ENCODE measurements at places on chromosomes 2 and 18.

DNA sequence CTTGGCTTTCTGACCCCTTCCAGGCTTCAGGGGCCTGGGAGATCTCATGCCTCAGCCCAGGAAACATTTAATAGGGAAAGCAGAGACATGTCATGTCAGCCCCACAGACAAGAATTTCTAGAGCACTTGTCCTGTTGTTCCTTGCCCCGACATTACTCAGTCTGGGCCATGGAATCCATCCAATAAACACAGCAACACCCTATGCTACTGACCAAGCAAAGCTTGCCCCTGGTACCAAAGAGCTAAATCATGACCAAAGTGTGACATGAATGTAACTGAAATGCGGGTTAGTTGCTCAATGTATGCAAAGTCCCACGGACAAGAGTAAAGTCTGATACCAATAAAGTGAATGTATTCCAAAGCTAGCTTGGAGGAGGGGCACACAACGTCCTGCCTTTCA lies 35.1 kb downstream of the EHD3 start:
- no peak for DNase-seq

DNA sequence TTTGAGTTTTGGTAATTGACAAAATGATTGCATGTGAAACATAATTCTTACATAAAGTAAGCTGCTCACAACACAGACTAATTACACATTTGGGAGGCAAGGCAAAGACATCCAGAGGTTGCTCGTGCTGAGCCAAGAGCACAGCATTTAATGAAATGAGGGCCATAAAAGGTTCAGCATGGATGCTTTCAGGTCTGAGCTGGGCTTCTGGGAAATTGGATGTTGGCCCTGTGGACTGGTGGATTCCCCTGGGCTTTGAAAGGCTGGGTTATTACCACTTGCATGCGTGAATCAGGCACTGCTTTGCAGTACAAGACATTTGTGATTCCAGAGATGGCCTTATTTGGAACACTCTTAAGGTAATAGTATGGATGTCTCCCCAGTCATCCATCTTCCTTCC lies 533.5 kb upstream of the NRP2 start:
- DNase-seq, result no peak

GRCh38 chr18:50313031-50313607 lies 25.6 kb upstream of the CXXC1 start:
- no peak for DNase-seq

DNA sequence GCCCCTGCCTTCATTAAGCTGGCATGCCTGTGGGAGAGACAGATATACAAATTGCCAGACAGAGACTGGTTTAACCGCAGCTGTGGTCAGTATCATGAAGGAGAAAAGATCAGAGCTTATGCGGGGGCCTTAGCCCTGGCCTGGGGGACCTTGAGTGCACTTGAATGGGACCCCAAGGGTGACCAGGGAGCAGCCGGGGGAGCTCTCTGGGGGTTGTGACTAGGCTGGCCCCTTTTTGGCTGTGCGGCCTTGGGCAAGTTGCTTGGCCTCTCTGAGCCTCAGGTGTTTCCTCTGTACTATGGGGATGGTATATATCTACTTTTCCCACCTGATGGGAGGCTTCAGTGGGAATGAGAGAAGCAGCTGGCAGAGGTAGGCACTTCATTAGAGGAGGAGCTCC lies 35.7 kb downstream of the INHBB start:
- no peak for DNase-seq

DNA sequence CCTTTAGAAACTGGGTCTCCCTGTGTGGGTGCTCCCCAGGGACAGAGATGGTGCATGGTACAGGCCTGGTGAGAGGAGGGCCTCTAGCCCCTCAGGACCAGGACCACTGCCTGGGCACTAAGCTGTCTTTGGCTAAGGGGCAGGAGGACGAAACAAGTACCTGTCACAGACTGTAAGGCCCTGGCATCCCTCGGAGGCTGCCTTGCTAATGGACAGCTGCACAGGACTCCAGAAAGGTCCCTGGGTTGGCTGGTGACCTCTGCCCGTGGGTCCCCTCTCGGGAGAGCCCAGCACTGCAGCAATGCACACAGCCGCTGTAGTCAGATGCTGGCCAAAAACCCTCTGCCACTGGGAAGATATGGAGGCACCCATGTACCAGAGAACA lies 14.3 kb downstream of the HS6ST1 start:
- DNase-seq, result no peak
